Motor neuron (in vitro differentiated cells): ENCODE measurements at places on chromosomes 11 and 22. TPM values are rescaled to one million over a fixed set of nuclear protein-coding genes. Genes with fewer than 3 reads are reported as not detected.

DNA sequence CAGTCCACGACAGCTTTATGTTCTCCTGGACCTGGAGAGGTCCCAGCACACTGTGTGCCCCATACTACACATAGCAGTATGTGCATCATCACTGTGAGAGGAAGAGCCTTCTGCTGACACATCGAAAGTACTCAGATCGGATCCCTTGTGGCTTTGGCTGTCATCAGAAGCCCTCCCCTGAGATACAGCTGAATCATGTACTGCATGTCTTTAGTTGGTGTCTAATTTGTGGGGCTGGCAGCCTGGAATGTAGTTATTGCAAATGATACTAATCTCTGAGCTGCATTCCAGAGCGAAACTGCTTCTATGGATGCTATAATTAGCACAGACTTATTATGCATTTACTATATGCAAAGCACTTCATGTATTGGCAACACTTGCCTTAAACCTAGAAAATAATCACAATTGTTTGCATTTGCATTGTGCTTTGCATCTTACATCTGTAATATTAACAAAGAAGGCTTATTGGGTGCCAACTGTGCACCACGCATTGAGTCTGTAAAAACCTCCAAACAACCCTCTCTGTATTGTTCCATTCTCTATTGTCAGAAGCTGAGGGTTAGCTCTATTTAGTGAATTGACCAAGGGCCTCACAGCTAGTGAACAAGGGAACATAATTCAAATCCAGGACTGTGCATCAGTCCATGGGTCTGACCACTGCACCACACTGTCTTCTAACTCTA lies 89.2 kb upstream of the CRTAM start:
- ATAC-seq = peak; percentile 97

- peak; percentile 94 for ATAC-seq
Measured at GRCh38 chr11:10792385-10793068, 16.2 kb downstream of the EIF4G2 start.

DNA sequence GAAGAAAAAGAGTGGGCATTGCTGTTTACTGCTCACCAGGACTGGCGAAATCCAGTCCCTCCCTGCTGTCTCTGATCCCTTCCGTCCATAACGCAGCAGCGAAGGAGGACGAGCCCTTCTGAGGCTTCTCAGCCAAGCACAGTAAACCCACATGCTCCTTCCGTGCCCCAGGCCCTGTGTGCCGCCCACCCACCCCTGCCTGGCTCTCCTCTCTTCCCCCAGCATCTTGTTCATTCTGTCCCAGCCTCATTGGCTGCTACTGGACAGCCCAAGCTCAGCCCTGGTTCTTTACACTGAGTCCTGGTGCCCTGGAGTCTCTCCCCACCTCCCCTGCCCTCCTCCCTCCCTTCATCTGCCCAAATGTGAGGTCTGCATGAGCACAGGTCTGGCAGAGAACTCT lies 559.7 kb downstream of the BRD1 start:
- ATAC-seq = no peak

The RPS3 gene
- 2,479 and 3,288 TPM in 2 replicates for total RNA-seq

DNA sequence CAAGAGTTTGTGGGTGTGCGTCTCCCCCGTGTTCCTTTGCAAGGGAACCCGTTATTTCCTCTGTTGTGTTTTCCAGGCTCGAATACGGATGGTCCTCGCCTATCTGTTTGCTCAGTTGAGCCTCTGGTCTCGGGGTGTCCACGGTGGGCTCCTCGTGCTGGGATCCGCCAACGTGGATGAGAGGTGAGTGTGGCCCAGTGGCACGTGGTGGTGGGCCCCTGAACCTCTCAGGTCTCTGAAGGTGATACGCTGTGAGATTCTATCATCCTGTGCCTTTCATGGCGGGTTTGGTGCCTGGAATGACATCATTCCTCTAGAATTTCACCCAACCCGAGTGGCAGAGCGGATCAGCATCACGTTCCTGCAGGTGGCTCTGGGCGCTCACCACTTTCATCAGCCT lies 32.5 kb downstream of the NADSYN1 start:
- no peak for ATAC-seq

GRCh38 chr22:50270666-50271394 lies 650 bp upstream of the MAPK11 start:
- ATAC-seq = peak; percentile 3

- no peak for ATAC-seq
Measured at GRCh38 chr11:92841719-92842118, 127.7 kb upstream of the MTNR1B start.

- no peak for ATAC-seq
Measured at GRCh38 chr11:69575296-69576068, 65.5 kb upstream of the CCND1 start.

The TRIM6 gene
- 4.6 and 4.9 TPM in 2 replicates for total RNA-seq

GRCh38 chr11:113730887-113731726 lies 25.0 kb upstream of the TMPRSS5 start:
- peak; percentile 81 for ATAC-seq

GRCh38 chr11:134425413-134425812 lies 13.4 kb upstream of the B3GAT1 start:
- ATAC-seq = no peak

- peak; percentile 95 for ATAC-seq
Measured at GRCh38 chr11:9314291-9315077, at the start of gene TMEM41B. Gene TMEM41B (minus strand): TSS chr11:9314593. CDS start chr11:9314441, 152 bp downstream.

DNA sequence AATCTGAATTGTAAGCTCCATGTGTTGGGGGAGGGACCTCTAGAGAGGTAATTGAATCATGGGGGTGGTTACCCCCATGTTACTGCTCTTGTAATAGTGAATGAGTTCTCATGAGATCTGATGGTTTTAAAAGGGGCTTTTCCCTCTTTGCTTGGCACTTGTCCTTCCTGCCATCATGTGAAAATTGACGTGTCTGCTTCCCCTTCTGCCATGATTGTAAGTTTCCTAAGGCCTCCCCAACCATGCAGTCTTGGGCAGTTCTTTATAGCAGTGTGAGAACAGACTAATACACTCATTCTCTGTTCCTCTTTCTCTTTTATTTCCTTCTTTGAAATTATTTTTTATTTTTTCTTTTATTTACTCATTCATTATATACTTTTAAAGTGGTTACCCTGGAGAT lies 239.4 kb downstream of the CSNK2A3 start:
- ATAC-seq = no peak

- no peak for ATAC-seq
Measured at GRCh38 chr11:129881570-129882170, 13.7 kb downstream of the NFRKB start.

The OR5P2 gene
- 0.38 TPM in 1 of 2 replicates, not detected in the other for total RNA-seq

DNA sequence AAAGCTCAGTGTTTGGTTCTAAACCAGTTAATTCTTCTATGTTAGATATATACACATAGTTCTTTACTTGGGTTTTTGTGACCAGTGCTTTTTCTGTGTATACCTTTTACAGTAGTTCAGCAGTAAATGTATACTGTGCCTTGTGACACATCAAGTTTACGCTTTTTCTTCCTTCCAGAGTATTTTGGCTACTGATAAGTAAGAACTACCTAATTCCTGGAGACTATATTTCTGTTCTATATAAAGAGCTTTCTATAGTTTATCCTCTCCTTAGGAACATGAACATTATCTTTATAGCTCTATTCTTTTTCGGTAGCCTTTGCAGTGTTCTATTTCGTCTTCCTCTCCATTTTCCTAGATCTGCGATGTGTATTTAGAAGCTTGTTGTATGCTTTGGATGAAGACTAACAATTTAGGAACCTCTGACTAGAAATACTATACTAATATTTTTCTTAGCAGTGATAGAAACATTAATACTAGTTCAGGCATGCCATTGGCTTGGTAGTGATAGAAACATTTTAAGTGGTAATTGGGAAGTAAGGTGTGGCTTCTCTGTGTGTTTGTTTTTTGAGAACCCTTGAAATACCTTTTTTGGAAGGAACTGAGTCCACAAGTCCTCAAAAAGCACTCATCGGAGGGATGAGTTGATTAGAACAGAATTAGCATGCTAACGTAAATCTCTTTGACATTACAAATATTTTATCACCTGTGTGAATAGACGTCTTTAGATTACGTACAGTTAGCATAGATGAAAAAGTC lies 74.6 kb downstream of the ARHGEF12 start:
- ATAC-seq = no peak

GRCh38 chr22:38494498-38494897 lies 11.6 kb downstream of the DDX17 start:
- ATAC-seq = no peak

DNA sequence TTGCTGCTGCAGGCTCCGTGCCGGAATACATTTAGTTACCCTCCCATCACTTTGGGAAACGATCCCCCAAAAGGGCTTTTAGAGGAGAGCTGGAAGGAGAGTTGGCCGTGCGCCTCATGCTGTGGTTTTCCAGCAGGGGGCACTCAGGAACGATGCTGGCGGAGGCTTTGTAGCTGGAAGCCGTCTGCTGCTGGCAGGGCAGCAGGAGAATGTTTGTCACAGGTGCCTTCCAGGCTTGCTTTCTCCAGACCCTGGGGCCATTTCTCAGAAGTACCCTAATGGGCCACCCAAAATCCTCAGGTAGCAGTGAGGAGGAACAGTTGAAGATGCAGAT lies 30.0 kb upstream of the CABP7 start:
- peak; percentile 57 for ATAC-seq

The PLAAT4 gene
- 0.39 and 0.76 TPM in 2 replicates for total RNA-seq

- no peak for ATAC-seq
Measured at GRCh38 chr11:69839516-69839915, 20.3 kb upstream of the FGF3 start.

The RAG1 gene
- 0.23 and 0.25 TPM in 2 replicates for total RNA-seq

The YPEL4 gene
- total RNA-seq = 9.9 and 11.3 TPM in 2 replicates

- ATAC-seq = no peak
Measured at GRCh38 chr11:5626196-5626595, 1.4 kb downstream of the TRIM34 start.

DNA sequence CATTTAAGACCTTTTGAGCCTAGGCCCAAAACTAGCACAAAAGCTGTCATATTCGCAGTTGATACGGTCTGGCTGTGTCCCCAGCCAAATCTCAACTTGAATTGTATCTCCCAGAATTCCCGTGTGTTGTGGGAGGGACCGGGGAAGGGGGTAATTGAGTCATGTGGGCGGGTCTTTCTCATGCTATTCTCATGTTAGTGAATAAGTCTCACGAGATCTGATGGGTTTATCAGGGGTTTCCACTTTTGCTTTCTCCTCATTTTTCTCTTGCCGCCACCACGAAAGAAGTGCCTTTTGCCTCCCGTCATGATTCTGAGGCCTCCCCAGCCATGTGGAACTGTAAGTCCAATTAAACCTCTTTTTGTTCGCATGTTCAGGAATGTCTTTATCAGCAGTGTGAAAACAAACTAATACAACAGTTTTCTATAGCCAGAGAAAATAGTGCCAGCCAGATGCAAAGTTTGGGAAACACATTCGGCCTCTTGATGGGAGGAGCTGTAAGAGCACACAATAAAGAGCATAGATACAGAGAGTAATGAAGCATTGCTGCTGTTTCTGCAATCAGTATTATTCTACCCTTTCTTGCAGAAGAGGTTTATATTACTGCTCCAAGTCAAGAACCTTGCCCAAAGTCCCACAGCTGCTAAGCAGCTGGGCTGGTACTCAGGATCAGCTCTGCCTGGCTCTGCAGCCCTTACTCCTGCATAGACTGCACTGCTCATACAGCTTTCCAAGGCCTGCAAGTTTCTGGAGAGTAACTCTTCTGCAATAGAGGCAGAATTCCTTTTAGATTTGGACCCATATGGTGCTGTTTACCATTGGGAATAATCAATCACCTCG lies 2.0 kb upstream of the ZNF195 start:
- peak; percentile 42 for ATAC-seq

GRCh38 chr22:33401291-33401690 lies 343.1 kb upstream of the SYN3 start:
- no peak for ATAC-seq

The SPON1 gene
- 13.6 and 15.5 TPM in 2 replicates for total RNA-seq

- ATAC-seq = no peak
Measured at GRCh38 chr11:130525307-130525706, 76.9 kb downstream of the ADAMTS15 start.

GRCh38 chr11:5239046-5239445 lies 4.8 kb upstream of the HBD start:
- no peak for ATAC-seq

DNA sequence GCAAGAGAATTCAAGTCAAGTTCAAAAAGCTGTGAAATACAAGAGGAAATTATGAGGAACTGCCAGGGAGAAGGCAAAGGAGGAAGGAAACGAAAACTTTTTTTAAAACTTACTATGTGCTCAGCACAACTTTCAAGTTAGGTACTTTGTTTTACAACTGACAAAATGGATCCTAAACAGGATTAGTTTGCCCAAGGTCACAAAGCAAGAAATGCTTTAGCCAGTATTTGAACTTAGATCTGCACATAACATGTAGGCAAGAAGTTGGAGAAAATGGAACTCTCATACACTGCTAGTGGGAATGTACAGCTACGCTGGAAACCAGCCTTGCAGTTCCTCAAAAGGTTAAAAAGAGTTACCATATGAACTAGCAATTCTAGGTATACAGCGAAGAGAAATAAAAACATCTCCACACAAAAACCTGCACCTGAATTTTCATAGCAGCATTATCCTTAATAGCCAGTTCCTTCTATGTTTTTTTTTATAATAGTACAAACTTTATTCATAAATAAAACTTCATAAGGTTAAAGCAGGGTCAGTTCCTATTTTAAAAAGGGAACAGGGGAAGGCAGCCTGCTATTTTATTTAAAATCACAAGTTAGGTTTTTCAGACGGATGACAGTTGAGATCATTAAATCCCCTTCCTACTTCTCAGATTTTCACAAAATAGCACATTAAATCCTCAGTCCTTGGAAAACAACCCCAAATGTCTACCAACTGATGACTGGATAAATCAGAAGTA lies 19.2 kb downstream of the DDX6 start:
- no peak for ATAC-seq
